T-helper 17 cell (primary cell): ENCODE measurements at places on chromosomes 1 and 21. TPM values are rescaled to one million over a fixed set of nuclear protein-coding genes. Genes with fewer than 3 reads are reported as not detected.

GRCh38 chr1:189662190-189662589 is 815.5 kb downstream of the BRINP3 start:
- no peak for DNase-seq
- H3K4me1 ChIP-seq, result no peaks in the 10 kb centered on the region
- H3K27ac ChIP-seq, result no peak overlapping the region
- H3K36me3 ChIP-seq, result no peaks in the 10 kb centered on the region
- no peak overlapping the region for H3K4me3 ChIP-seq

- peaks cover 2% of the 10 kb centered on the region for H3K4me1 ChIP-seq
- H3K27me3 ChIP-seq, result peaks cover 25% of the 10 kb centered on the region
Measured at GRCh38 chr1:53140451-53140850, 2.0 kb downstream of the SLC1A7 start.

DNA sequence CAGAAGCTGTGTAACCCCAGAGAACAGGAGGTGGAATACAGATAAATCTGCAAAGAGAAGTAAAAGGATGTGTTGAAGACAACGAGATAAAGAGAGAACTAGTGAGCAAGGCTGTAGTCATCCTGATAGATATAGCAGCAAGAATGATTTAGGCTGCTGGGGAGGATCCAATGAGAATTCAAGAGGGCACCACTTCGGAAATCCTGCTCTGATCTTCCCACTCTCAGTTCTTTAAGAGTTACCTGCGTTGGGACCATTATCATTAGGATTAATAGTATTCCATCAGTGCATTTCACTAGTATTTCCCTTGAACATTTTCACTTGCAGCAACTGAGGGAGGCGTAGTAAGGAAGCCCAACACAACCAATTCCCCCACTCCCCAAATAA is at the start of gene BRINP3:
Gene BRINP3, minus strand, starts transcription at position 103 of the 387 bp plus-strand sequence.
- no peaks in the 10 kb centered on the region for H3K36me3 ChIP-seq
- DNase-seq, result no peak
- peaks cover 16% of the 10 kb centered on the region for H3K27me3 ChIP-seq
- peaks cover 2% of the 10 kb centered on the region for H3K4me1 ChIP-seq

- peaks cover 3% of the 10 kb centered on the region for H3K36me3 ChIP-seq
- peaks cover 21% of the 10 kb centered on the region for H3K4me1 ChIP-seq
- no peak for DNase-seq
- no peaks in the 10 kb centered on the region for H3K27me3 ChIP-seq
Measured at GRCh38 chr1:10556430-10557005, 81.8 kb downstream of the PEX14 start.

DNA sequence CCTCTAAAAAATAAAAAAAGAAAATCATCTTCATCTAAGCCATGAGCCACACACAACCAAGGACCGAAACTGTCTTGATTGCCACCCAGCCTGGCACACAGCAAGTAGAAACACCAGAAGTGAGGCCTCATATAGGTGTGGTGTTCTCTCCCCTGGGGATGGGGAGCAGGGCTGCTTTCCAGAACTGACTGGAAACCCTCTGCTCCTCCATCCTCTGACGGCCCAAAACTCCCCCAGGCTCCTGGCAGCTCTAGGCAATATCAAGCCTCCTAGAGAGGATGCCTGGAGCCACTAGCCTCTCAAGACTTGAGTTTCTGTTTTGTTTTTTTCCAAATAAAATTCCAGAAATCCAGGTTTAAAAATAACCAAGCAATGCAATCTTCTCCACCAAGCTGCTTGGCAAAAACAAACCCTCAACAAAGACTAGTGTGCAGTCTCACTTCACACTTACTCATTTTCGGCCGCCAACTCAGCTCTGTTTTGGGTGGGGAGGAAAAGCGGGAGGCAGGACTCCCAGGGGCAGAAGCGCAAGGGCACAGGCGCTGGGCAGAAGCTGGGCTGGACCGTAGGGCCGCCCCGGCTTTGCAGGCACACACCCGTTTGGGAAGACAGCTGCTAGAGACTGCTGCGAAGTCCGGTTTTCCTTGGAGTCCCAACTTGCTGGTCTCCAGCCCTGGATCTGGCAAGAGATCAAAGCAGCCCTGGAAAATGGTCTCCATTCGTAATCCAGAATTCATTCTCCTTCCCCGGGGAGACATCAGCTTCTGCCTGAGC is 78.2 kb upstream of the CAPZB start:
- H3K27me3 ChIP-seq, result no peaks in the 10 kb centered on the region
- no peak overlapping the region for H3K4me3 ChIP-seq
- no peaks in the 10 kb centered on the region for H3K36me3 ChIP-seq
- H3K4me1 ChIP-seq, result peaks cover 3% of the 10 kb centered on the region
- DNase-seq, result no peak

DNA sequence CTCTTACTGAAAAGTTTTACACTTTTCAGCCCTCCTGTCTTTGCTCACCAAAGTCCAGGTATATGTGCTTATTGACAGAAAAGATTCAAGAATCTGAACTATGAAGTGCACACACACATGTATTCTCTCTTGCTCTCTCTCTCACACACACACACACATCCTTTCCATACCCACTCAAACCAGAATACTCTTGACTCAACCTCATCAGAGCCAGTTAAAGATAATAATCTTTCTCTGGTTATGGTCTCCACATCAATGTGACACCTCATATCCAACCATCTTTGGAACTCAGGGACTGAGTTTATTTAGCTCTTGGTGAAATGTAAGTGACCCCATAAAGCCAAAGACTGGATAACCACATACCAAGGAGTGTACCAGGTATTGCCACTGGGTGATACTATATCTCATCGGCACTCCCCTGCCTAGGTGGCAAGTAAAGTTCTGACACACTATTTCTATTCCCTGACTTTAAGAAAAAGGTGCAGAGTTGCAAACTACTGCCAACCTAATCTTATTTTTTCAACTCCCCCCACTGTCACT is 24.9 kb upstream of the RGS8 start:
- no peaks in the 10 kb centered on the region for H3K36me3 ChIP-seq
- peaks cover 4% of the 10 kb centered on the region for H3K4me1 ChIP-seq
- H3K27me3 ChIP-seq, result peaks cover 15% of the 10 kb centered on the region
- H3K4me3 ChIP-seq, result no peak overlapping the region
- no peak overlapping the region for H3K27ac ChIP-seq
- no peak for DNase-seq

GRCh38 chr1:235749755-235750300 is 100.2 kb upstream of the GNG4 start:
- H3K4me1 ChIP-seq, result peaks cover 2% of the 10 kb centered on the region
- no peak for DNase-seq
- peaks cover 9% of the 10 kb centered on the region for H3K36me3 ChIP-seq

Gene CAMK2N1
- 5.3 TPM for total RNA-seq

Gene ADAMTS5
- total RNA-seq, result not detected

Gene CFHR2
- total RNA-seq, result not detected

Gene MTARC1
- total RNA-seq, result 0.75 TPM

Gene KIF14
- total RNA-seq, result 0.08 TPM
